ENCODE measurements at places on chromosomes 12 and 14.

- H3K4me3 ChIP-seq, result no peak overlapping the region
- H3K36me3 ChIP-seq, result no peaks in the 10 kb centered on the region
- H3K27ac ChIP-seq, result no peak overlapping the region
- H3K4me1 ChIP-seq, result no peaks in the 10 kb centered on the region
- no peak for DNase-seq
Observed at GRCh38 chr12:20211981-20212421, 156.3 kb upstream of the PDE3A start.

DNA sequence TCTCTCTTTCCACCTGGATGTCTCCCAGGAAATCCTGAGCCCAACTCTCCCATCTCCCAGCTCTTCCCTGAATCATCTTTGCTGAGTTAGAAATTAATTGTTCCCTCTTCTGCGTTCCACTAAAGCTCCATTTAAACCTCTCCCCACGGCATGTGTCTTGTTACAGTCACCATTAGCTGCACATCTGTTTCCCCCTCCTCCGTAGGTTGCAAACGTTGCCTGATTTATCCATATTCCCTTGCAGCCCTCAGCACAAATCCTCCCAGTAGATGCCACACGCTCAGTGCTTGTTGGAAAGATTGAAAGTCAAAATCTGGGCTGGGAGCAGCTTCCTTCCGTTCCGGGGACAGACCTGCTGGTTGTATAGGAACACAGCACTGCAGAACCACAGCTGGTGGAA is 90.4 kb downstream of the SLC24A4 start:
- H3K4me3 ChIP-seq, result no peak overlapping the region
- H3K4me1 ChIP-seq, result no peaks in the 10 kb centered on the region
- no peak overlapping the region for H3K27ac ChIP-seq
- DNase-seq, result no peak
- no peaks in the 10 kb centered on the region for H3K36me3 ChIP-seq

- H3K36me3 ChIP-seq, result no peaks in the 10 kb centered on the region
- H3K27me3 ChIP-seq, result no peaks in the 10 kb centered on the region
- H3K4me3 ChIP-seq, result no peak overlapping the region
- DNase-seq, result no peak
- no peak overlapping the region for H3K27ac ChIP-seq
Observed at GRCh38 chr12:98485792-98486340, 29.5 kb upstream of the TMPO start.

DNA sequence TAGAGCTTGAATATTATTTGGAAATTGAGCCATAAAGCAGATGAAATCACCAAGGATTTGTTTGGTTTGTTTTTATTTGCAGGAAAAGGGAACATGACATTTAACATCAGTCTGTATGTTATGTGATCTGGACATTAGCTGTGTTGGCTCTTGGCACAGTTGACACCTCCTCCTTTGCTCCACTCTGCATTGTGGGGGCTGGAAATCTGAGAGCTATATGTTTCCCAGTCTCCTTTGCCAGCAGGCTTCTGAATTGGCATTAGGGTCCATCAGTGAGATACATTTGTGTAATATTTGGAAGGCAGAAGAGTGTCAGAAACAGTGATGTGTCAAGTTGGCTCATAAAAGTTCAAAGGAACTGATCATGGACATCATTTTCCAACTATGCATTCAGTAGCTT is 322.1 kb upstream of the ATP2B1 start:
- no peaks in the 10 kb centered on the region for H3K27me3 ChIP-seq
- no peak overlapping the region for H3K27ac ChIP-seq
- no peaks in the 10 kb centered on the region for H3K36me3 ChIP-seq
- H3K4me1 ChIP-seq, result no peaks in the 10 kb centered on the region
- DNase-seq, result no peak

- peaks cover 10% of the 10 kb centered on the region for H3K4me1 ChIP-seq
- no peak overlapping the region for H3K27ac ChIP-seq
Observed at GRCh38 chr12:46160981-46161690, 107.7 kb downstream of the SLC38A1 start.

GRCh38 chr12:76804435-76804976 is 40.6 kb downstream of the ZDHHC17 start:
- no peaks in the 10 kb centered on the region for H3K27me3 ChIP-seq
- DNase-seq, result no peak
- H3K27ac ChIP-seq, result no peak overlapping the region
- no peak overlapping the region for H3K4me3 ChIP-seq
- no peaks in the 10 kb centered on the region for H3K4me1 ChIP-seq

Measured in CD8-positive, alpha-beta memory T cell (primary cell).